ENCODE measurements at places on chromosomes 6 and 20.

DNA sequence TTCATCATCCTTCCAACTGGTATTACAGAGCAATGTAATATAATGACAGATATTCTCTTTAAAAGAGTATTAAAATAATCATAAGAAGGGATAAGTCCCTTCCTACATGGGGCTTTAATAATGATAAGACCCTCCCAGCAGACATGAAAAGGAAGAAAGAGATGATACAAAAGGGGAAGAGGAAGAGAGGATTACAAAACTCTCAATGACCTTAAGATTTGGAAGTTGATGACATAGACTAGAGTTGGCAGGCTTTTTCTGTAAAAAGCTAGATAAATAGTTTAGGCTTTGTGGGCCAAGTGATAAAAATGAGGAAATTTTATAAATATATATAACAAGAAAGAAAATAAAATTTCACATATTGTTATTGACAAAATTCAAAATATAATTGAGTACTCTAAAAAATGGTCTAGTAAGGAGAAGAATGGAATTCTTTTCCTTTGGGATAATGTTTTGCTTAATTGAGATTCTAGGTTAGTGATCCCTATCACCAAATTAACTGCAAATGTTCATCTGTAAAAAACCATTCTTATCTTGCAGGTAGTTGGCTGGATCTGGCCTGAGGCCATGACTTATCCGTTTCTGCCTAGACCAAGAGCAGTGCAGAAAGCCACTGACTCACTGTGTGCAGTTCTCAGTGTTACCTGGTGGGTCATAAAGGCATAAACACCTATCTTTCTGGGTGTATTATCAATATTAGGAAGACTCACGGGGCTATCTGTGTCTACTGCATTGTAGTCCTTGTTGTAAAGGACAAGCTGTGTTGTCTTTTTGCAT lies 11.0 kb downstream of the RIPOR2 start:
- DNase-seq = no peak

DNA sequence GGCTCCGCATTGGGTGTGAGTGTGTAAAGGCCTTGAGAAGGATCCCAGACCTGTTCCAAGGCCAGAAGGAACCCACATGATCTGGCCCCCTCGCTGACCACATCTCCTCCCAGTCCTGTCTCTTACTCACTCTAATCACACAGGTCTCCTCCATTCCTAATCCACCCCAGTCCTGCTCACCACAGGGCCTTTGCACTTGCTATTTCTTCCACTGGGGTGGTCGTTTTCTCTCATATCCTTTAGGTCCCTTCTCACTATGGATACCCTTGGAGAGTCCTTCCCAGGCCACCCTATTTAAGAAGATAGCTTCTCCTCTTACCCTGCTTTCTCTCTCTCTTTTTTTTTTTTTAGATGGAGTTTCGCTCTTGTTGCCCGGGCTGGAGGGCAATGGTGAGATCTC lies 65.7 kb downstream of the CD40 start:
- no peak for DNase-seq

DNA sequence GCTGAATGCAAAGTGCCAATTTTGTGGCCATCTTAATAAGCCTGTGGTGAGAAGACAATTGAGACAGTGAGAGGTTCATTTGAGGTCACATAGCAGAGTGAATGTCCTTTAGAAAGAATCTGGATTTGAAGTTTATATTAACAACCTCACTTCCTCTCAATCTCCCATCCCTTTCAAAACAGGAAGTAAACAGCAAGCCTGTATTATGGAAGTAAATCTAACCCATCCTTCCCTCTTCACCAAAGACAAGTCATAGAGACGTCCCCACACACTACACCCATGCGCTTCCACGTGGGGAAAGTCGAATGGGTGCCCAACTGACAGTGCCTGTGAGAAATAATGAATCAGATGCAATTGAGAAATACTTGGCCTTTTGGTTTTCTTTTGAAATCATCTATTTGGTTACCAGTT lies 28.8 kb upstream of the CCND3 start:
- no peak for DNase-seq

- DNase-seq = no peak
Observed at GRCh38 chr6:132320007-132320406, 81.3 kb downstream of the MOXD1 start.

GRCh38 chr20:55533632-55534031 lies 471.7 kb downstream of the CBLN4 start:
- DNase-seq = no peak

DNA sequence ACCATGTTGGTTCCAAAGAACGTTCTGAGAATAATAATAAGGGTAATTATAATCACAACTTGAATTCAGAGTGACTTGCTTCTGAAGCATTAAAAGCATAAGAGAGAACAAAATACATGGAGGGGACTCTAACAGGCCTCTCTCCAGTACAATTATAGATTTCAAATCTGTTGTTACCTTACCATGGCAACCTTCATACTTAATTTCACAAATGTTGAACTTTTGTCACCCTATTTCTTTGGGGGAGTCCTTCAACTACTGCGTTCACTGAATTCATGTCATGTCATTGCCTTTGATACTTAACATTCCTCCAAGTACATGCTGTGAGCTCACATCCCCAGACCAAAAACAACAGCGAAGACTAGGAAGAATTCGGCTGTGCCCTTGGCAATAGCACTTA lies 104.0 kb downstream of the MKKS start:
- DNase-seq = no peak

DNA sequence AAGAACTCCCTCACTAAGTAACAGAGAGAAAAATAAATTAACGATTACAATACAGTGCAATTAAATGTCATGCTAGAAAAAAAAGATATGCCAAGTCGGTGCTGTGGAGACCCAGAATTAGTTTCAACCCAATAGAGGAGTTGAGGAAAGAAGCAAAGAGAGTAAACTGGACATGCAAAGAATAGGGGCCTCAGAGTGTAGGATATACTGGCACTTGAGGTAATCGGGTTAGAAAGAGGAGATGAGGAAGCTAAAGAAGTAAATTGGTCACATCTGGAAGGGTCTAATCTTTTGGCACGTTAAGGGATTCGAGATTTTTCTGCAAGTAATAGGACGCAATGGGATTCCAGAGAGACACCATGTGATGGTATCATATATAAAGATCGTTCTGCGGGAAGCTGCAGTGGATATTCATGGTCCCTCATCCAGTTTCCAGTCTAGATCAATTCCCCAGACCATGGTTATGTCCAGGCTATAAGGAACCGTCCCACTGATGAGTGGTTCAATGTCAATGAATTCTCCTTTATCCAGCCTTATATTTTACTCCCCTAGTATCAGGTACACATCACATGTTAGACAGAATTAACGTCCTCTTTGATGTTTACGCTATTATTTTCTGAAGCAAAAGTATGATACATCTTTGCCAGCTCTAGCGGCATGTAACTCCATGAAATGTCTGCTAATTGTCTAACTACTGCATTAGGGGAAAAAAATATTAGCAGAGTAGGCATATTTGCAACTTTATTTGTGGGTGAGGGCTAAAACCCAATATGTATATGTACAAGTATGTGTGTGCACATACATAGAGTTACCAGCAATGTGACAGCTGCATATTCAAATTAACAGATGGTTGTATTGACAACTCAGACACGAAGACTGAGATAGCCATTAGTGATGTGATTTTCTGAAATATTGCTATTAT lies 1.1 kb upstream of the TBC1D32 start:
- no peak for DNase-seq

GRCh38 chr6:152096863-152097496 lies 289.5 kb downstream of the ESR1 start:
- no peak for DNase-seq

- DNase-seq = no peak
Observed at GRCh38 chr6:137150072-137150471, 23.4 kb downstream of the IL22RA2 start.

DNA sequence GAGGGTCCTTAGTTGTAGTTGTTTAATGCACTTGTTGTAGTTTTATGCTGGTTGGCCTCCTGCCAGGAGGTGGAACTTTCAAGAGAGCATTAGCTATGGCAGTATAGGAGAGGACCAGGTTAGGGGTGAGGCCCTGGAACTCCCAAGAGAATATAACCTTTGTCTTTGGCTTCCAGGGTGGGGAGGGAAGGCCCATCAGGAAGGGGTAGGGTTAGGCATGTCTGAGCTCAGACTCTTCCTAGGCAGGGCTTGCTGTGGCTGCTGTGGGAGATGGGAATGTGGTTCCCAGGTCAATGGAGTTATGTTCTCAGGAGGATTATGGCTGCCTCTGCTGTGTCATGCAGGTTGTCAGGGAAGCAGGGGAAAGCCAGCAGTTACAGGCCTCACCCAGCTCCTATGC lies 20.0 kb upstream of the GABRR1 start:
- no peak for DNase-seq

GRCh38 chr6:169184419-169184818 lies 69.2 kb downstream of the THBS2 start:
- no peak for DNase-seq

- DNase-seq = no peak
Observed at GRCh38 chr6:158500016-158500735, 59.7 kb upstream of the TMEM181 start.

DNA sequence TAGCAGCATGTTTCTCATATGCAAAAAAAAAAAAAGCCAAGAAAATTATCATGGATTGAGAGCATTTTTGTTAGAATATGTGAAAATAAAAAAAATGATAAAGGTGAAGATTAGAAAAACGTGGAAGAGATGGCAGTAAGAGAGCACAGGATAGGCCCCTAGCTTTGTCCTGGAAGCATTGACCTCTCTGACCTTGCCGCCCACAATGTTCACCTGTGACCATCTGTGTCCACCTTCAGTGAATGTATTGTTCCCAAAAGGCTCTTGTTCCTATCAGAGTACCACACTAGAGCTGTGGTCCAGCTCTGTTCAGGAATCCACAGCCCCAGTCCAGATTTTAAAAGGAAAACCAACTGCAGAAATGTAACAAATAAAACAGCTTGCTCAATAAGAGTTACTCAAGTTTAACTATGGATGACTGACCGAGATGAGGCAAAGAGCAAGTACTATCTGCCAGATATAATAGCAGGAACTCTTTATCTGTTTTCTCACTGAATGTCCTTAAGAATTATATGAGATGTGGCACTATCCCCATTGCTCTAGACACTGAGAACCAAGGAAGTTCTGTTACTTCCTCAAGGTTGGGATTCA lies 287.7 kb upstream of the STXBP5 start:
- no peak for DNase-seq

GRCh38 chr20:40718982-40719729 lies 30.1 kb upstream of the MAFB start:
- DNase-seq = no peak

- DNase-seq = peak; percentile 15
Observed at GRCh38 chr6:49550492-49551077, at the start of gene C6orf141. Gene C6orf141, plus strand, starts transcription at chr6:49550668. Its CDS starts 125 bp downstream, at chr6:49550793.

GRCh38 chr20:4157516-4157915 lies 142.2 kb upstream of the RNF24 start:
- no peak for DNase-seq

- DNase-seq = no peak
Observed at GRCh38 chr6:42047213-42047590, 3.1 kb upstream of the TAF8 start.

DNA sequence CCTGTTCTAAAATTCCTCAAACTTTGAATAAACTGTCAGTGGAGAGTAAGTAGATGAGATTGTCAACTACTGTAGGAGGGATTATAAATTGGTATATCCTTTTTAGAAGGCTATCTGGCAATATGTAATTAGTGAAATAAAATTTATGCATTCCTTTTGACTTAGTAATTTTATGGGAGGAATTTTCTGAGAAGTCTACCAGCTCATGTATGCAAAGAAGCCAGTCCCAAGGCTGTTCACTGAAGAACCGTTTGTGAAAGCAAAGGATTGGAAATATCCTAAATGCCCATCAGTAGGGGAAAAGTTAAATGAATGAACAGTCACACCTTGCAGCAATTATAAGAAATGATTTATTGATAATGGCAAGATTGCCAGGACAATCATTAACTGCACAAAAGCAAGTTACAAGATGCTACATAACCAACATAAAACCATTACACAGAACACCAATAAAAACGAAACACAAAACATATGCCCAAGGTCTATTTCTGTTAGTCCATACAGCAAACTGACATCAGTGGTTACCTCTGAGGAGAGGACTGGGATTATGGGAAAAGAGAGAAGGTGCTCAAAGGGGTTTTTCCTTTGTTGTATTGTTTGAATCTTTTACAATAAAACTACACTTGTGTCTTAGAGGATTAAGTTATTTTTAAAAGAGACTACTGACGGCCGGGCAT lies 4.6 kb upstream of the DSTN start:
- DNase-seq = no peak

DNA sequence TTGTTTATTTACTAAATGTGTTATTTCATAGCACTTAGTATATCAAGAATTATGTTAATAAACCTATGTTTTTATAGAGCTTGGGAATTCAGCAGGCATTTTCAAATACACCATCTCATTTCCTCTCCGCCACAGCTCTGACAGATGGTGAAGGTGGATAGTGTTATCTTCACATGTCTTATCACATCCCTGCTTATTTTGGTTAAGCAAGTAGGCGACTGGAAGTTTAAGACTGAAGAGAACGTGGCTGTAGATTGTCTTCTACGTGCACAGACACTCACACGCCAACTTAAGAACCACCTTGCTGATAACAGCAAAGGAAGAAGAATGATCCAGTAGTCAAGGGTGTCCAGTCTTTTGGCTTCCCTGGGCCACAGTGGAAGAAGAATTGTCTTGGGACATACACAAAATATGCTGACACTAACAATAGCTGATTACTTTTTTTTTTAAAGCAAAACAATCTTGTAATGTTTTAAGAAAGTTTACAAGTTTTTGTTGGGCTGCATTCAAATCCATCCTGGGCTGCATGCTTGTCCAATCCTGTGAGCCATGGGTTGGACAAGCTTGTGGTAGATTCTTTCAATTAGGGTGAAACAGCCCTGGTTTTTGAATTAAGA lies 43.3 kb upstream of the SCGN start:
- no peak for DNase-seq

GRCh38 chr6:4041480-4041879 lies 37.5 kb downstream of the FAM217A start:
- no peak for DNase-seq

GRCh38 chr6:1382883-1383728 lies 6.3 kb upstream of the FOXF2 start:
- DNase-seq = no peak

DNA sequence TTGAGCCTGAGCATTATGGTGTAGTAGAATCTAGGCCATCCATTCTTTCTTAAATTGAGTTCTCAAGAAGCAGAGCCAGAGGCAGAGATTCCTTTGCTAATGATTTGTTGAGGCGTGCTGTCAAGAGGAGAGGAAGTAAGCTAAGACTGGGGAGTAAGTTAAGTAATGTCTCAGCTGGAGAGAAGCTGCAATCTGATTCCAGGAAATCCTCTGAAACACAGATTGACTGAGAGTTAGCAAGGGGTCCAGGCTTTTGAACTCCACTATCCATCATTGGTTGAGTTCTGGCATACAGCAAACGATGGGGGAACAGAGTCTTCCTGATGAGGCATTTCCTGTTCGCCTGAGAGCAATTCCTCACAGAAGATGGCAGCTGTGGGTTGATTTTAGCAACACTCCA lies 207.4 kb upstream of the RAB32 start:
- DNase-seq = no peak

GRCh38 chr6:83055366-83055964 lies 10.2 kb downstream of the UBE3D start:
- DNase-seq = peak; percentile 51

DNA sequence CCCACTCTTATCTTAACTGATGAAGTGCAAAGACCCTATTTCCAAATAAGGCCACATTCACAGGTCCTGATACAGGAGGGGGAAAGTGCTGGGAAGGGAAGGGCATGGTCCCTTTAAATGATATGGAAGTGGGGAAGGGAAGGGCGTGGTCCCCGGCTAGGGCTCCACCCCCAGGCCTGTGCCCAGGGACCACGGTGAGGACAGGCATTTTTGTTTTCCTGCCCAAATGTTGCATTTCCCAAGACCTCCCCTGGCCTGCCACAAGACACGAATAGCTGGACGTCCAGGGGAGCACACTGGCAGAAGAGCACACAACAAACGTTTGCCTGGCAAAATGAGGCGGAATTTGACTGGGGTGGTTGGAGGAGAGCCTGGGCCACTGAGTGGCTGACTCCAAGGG lies 16.1 kb upstream of the HFE start:
- no peak for DNase-seq
